ENCODE measurements at places on chromosomes 13 and 19. TPM values are rescaled to one million over a fixed set of nuclear protein-coding genes. Genes with fewer than 3 reads are reported as not detected.

GRCh38 chr13:30846866-30847265, 59.2 kb upstream of the MEDAG start:
- no peak for DNase-seq

DNA sequence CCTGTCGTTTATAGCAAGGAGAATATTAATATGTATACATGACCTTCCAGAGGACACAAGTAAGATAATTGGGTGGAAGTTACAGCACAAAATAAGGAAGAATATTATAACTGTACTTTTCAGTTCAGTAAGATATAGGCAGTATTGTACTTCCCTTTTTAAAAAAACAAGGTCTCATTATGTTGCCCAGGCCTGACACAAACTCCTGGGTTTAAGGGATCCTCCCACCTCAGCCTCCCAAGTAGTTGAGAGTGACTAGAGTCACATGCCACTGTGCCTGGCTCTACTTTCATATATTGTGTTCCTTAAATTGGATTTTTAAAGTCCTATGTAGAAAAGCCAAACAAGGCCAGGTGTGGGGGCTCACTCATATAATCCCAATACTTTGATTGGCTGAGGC, 19.5 kb upstream of the MAB21L1 start:
- no peak for DNase-seq

DNA sequence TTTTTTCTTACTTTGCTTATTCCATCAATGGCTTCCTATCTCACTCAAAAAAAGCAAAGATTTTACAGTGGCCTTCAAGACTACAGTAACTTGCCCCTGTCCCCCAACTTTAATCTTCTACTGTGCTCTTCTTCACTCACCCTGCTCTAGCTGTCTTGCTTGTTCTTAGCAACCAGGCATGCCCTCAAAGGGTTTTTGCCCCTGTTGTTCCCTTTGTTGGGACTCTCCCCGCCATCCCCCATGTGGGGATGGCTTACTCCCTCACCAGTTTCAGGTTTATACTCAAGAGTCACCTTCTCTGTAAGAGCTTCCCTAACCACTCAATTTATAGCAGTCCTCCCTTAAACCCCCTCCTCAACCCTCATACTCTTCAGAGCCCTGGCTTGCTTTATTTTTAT, 5.4 kb downstream of the MTMR6 start:
- DNase-seq = no peak

DNA sequence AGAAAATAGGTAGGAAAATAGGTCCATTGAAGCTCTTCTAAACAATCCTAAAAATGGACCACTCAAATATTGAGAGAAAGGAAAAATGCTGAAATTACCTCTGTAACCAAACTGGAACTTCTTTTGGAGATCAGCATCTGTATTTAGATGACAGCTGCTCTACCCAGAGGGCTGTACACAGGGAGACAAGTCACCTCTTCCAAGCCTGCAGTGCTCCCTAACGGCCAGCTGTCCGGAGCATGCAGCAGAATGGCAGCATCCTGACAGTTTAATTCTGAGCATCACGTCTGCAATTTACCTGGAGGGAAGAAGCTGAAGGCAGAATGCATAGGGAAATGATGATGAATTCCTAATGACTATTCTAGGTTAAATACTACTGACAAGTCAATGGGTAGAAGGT, 62.8 kb upstream of the DIAPH3 start:
- no peak for DNase-seq

- no peak for DNase-seq
Measured at GRCh38 chr13:75934889-75935288, 298.8 kb downstream of the LMO7 start.

- no peak for DNase-seq
Measured at GRCh38 chr13:99726282-99726894, 225.1 kb downstream of the TM9SF2 start.

DNA sequence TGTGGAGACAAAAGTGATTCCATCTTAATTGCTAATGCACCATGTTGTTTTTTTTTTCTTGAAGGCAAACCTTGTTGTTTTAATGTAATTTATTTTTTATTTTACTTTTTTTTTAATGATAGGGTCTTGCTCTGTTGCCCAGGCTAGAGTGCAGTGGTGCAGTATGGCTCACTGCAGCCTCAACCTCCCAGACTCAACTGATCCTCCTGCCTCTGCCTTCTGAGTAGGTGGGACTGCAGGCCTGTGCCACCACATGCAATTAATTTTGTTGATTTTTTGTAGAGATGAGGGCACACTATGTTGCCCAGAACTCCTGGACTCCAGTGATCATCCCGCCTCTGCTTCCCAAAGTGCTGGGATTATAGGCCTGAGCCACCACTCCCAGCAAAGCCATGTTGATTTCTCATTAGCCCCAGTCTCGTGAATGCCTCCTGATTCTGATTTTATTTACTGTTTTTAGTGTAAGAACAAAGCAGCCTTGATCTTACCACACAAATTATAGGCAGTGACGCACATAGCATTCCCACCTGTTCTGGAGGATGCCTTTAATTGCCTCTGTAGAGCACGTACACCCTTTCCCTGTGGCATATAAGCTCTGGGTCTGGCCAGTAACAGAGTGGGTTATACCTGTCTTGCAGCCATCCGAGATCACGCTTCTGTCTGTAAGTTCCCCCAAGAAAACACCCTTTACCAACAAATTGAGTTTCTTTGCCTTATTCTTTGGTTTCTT, 150.4 kb downstream of the GGACT start:
- no peak for DNase-seq

GRCh38 chr19:18697680-18698079, 14.2 kb downstream of the CRTC1 start:
- no peak for DNase-seq

SAE1 gene
- total RNA-seq = 59.3 TPM

ICAM5 gene
- total RNA-seq = 1.2 TPM

RCBTB2 gene
- 11.8 TPM for total RNA-seq

CBLC gene
- not detected for total RNA-seq

Data from mesenteric fat pad (tissue), 1 donor.